ENCODE measurements at places on chromosomes 7 and 10.

- no peak for DNase-seq
These were observed 220.0 kb upstream of the LRRN3 start for GRCh38 chr7:110870926-110871325.

GRCh38 chr10:3892440-3893425, 107.7 kb upstream of the KLF6 start:
- no peak for DNase-seq

DNA sequence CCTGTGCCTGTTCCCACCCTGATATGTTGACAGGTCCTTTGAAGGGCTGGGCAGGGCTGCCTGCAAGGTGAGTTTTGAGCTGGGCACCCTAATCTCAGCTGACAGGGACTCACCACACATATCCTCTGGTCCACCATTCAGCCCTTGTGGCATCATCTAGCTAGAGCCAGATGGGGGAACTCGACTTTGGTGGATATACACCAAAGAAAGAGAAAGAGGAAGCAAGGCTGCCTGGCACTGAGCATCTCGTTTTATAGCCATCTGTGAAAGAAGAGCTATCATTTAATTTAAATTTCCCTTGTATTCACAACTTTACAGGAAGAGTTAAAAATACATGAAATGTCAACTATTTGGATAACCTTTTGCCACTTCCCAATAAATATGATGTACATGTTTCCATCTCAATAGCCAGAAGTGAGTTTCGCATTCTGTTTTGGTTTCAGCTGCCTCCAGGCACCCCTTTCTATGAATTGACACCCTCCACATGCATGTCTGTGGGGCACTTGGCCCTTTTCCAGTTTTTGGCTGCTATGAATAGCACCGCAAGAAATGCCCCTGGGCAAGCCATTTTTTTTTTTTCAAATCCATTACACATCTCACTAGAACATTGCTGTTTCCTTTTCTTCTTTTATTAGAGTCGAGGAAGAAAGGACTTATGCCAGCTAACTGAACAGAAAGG, 22.9 kb upstream of the GRB10 start:
- no peak for DNase-seq

- DNase-seq: no peak
These were observed 626 bp downstream of the PRPF18 start for GRCh38 chr10:13587391-13587790.

DNA sequence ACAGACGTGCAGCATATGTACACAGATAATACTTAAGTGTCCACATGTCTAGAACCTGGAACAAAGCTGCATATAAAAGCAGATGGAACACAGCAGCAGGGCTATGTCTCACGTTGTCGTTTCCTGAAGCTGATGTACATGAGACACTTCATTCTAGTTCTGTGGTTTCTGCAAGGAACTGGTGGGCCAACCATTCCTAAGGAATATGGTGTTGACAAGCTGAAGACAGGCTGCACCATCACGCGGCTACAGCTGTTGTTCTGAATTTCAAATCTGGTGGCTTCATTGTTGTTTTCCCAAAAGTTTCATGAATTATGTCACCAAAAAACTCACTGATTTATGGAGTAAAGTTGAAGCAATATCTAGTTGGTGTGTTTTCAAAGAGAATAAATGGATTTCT, 33.7 kb downstream of the PRKAG2 start:
- no peak for DNase-seq

- no peak for DNase-seq
These were observed 617.2 kb downstream of the GRM8 start for GRCh38 chr7:126635545-126635944.

GRCh38 chr10:104268405-104268712, 625 bp upstream of the GSTO2 start:
- DNase-seq: no peak

- no peak for DNase-seq
These were observed 41.0 kb upstream of the MRPS16 start for GRCh38 chr10:73293461-73293860.

GRCh38 chr10:116985611-116986010, 19.4 kb downstream of the SHTN1 start:
- no peak for DNase-seq

DNA sequence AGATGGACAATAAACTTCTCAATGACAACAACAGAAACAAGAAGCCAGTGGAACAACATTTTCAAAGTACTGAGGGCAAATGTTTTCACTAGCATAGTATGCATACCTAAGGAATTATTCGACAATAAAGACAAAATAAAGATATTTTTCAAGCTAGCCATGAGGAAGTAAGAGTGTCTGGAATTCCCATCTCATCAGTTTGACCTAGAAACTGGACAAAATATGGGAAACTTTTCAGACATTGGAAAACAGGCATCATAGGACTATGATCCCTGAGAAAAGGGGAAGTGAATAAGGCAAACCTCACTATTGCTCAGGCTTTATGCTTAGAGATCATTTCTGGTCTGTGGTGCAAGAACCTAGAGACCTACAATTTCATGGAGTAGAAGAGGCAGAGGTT, 86.3 kb downstream of the OAT start:
- no peak for DNase-seq

DNA sequence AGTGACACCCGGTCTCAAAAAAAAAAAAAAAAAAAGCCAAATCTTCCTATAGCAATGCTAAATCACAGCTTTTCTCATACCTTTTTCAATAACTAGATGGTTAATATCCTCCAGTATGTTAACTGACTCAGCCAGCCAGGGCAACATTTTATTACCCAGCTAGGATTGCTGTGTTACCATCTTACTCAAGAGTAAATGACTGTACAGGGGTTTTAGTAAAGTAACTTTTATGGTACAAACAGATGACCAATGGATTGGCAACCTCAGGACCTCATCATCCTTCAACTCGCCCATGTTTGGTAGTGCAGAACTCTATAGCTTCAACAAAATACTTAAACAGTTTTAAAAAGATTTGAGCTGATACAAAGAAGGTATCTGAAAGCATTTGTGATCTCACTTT, 59.5 kb downstream of the HBP1 start:
- DNase-seq: no peak

GRCh38 chr7:47609803-47610452, 28.0 kb upstream of the TNS3 start:
- no peak for DNase-seq

GRCh38 chr10:101258179-101258885, 29.1 kb upstream of the LBX1 start:
- no peak for DNase-seq

- DNase-seq: no peak
These were observed 270.6 kb upstream of the MAGI2 start for GRCh38 chr7:79723833-79724618.

DNA sequence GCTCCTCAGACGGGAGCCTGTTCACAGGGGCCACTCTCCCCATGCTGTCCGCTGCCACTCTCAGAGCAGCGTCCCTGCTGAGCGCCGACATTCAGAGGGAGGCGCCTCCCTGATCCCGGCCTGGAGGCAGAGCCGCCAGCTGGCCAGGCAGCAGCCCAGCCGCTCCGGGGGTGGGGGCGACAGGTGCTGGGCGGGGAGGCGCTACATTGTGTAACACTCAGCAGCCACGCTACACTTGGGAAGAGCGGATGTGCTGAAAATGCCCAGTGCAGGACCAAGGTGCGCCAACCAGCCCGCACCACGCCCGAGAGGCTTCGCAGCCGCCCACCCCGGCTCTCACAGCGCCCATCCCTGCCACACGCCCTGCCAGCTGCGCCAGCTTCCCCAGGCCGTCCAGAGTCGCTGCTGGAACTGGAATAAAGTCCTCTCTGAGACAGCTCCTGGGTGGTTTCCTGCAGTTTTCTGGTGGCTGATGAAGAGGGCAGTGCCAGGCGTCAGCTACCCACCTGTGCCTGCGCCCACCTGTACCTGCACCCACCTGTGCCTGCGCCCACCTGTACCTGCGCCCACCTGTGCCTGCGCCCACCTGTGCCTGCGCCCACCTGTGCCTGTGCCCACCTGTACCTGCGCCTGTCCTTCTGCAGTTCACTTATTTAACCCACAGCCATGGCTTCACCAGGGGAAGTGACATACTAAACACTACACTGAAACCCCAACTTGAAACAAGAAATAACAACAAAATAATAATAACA, 25.7 kb downstream of the STK32C start:
- DNase-seq: no peak
